ENCODE measurements at places on chromosomes 1 and 21.

DNA sequence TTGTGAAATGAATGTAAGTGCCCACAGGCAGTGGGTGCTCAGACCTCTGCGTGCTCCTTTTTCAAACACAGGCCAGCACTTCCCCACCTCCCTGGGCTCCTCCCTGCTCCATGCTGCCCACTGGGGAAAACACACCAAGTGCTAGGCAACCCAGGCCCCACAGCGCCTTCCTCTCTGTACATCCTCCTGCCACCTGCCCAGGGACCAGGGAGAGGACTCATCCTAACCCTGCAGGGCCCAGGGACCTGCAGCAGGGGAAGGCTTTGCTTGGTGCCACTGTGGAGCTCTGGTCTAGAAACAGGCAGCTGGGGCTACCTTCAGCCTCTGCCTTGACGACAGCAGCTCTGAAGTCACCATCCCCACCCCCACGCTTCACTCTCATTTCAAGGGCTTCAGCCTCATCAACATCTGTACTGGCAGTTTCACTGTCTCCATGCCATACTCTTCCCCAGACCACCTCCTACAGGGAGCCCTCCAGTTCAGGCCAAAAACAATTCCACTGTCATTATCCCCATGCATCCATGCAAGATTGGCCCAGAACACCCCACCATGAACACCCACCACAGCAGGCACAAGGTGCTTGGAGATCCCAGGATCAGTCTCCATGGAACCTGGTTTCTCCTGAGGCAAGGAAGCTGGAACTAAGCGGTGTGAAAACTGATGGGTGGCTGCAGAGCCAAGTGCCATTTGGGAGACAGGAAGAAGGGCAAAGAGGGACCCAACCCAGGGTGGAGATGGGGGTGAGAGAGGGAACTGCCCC lies 1.1 kb downstream of the IGSF8 start:
- no peak for DNase-seq

GRCh38 chr1:207463021-207463420 lies 8.9 kb downstream of the CR2 start:
- DNase-seq, result no peak

DNA sequence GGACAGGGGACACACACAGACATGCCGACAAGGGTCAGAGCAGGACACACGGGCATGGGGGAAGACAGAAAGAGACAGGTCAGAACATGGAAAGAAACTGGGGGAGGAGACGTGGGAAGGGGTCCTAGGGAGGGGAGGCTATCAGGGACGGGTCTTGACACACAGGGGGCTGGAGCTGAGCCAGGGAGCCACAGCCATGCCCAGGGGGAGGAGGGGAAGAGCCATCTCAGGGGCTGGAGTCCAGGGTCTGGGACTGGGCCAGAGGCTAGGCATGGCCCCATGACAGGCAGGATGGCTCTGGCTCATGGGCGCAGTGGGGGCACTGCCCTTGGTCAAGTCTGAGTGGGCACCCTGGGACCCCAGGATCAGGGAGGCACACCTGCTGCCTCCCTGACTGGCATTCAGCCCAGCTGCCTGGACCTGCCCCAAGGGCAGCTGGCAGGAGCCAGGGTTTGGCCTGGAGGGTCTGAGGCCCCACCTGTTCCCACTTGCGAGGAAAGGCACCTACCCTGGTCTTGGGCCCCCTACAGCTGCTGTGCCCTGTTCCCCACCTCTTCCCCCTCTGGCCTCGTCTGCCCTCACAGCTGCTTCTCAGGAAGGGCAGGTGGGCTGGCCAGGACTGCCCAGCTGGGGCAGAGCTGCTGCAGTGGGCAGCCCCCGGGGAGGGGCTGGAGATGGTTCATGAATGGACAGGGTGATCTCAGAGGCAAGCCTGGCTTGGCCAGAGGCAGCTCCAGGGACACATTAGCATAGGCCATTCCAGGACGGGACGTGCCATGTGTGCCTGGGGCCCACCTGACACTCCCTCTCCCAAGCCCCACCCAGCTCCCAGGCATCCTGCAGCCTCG lies 42.9 kb downstream of the HSPG2 start:
- no peak for DNase-seq

DNA sequence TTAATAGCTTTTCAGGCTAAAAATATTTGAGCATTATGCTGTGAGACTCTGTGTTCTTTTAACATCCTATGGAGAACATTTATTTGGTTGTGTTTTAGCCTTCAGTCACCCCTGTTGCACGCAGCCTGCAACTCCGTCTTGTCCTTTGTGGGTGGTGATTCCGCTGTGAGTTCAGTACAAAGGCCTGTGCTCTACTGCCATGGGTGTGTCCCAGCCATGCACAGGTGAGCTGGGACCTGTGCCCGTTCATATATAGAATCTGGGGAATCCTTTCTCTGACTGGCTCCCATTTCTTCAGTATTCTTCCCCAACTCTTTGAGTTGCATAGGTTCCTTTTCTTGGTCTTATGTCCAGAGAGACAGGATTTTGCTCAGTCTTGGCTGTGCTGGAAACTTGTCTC lies 61.4 kb downstream of the ACTL8 start:
- no peak for DNase-seq

Measured in SIG-M5 (cell line).